Right atrium auricular region (tissue), 2 donors: ENCODE measurements at places on chromosomes 5 and 9. TPM values are rescaled to one million over a fixed set of nuclear protein-coding genes. Genes with fewer than 3 reads are reported as not detected.

DNA sequence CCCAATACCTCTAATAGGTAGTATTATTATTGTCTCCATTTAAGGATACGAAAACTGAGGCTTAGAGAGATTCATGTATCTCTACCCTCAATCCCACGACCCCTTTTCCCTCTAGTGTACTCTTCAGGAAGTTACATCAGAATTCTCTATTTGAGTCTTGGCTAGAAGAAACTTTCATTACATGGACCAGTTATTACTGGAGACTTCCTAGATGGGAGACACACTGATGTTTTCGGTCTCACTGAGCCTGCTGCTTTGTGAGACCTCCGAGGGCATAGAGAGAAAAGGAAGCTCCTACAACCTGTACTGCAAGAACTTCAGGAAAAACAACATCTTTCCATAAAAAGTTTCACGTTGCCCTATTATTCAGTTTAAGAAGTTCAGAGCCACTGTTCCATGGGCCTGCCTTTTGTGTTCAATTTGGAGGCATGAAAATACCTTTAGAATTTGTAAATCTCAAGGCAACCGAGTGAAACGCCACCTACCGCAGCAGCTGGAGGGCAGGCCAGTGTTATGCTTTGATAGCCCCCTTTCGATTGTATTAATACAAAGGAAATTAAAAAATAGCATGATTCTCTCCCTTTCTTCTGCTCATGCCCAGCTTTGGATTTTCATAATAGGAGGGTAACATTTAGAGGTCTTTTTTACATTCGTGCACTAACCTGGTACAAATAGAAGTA lies 223.3 kb downstream of the EBF1 start:
- H3K4me3 ChIP-seq, result no peak overlapping the region
- no peaks in the 10 kb centered on the region for H3K36me3 ChIP-seq
- H3K27ac ChIP-seq, result peak overlapping the region; percentile 51
- H3K4me1 ChIP-seq, result peaks cover 56% of the 10 kb centered on the region
- H3K27me3 ChIP-seq, result no peaks in the 10 kb centered on the region
- DNase-seq, result no peak

- H3K27ac ChIP-seq, result no peak overlapping the region
- H3K27me3 ChIP-seq, result no peaks in the 10 kb centered on the region
- H3K4me3 ChIP-seq, result no peak overlapping the region
- H3K36me3 ChIP-seq, result no peaks in the 10 kb centered on the region
- no peaks in the 10 kb centered on the region for H3K4me1 ChIP-seq
These were observed 27.8 kb upstream of the ELL2 start for GRCh38 chr5:95989283-95990048.

GRCh38 chr5:173891308-173892116 lies 3.4 kb downstream of the CPEB4 start:
- peak overlapping the region; percentile 94 for H3K27ac ChIP-seq
- no peaks in the 10 kb centered on the region for H3K27me3 ChIP-seq
- H3K4me3 ChIP-seq, result peak overlapping the region; percentile 93

DNA sequence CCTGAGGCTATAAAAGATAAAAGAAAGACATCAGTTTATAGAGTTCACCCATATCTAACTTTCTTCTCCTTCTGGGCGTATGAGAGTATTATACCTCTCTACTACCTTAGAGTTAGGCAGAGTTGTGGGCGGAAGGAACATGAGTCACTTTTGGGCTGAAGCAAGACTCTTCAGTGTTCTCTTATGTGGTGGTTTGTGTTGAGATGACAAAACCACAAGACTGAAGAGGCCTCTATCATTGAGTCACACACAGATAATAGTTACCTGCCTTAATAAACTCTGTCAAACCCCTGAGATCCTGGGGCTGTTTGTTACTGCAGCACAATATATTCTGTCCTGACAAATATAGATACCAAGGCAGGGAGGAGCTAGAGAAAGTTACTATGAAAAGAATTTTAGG lies 184.2 kb downstream of the EFNA5 start:
- DNase-seq, result no peak
- no peaks in the 10 kb centered on the region for H3K36me3 ChIP-seq
- no peaks in the 10 kb centered on the region for H3K27me3 ChIP-seq
- peaks cover 13% of the 10 kb centered on the region for H3K4me1 ChIP-seq
- H3K27ac ChIP-seq, result no peak overlapping the region

DNA sequence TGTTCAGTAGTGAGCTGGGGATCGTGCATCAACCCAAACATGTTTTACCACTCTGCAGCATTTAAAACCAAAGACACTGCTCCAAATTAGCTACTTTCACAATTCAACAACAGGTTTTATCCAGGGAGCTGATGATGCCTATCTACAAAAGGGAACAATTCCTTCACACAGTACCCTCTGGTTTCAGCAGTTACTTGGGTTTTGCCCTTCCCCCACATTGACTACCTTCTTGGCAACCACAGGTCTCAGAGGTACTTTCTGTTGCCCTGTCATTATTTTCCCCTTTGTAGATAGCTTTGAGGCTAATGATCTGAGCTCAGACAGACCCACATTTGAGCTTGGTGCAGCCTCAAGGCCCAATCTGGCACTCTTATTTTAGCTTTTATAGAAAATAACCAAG lies 96.1 kb downstream of the WDR41 start:
- H3K4me1 ChIP-seq, result no peaks in the 10 kb centered on the region
- H3K4me3 ChIP-seq, result no peak overlapping the region
- no peak overlapping the region for H3K27ac ChIP-seq
- H3K36me3 ChIP-seq, result no peaks in the 10 kb centered on the region

DNA sequence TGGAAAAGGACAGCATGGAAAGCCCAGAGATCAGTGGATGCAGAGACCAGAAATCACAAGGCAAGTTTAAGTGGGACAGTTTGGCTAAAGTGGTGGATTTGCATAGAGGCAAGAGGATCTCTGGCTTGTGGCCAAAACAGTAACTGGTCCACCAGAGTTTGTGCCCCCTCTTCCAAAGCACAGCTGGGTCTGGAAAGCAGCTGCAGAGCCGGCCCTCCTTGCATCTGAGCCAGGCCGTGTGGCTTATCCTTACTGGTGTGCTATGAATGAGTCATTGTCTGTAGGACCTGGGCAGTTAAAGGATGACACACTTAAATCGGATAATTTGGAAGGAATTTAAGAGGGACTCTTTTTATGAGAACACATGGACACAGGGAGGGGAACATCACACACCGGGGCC lies 146.6 kb downstream of the PIP5K1B start:
- no peak for DNase-seq
- no peaks in the 10 kb centered on the region for H3K27me3 ChIP-seq
- no peak overlapping the region for H3K4me3 ChIP-seq
- H3K27ac ChIP-seq, result no peak overlapping the region
- no peaks in the 10 kb centered on the region for H3K4me1 ChIP-seq

- no peaks in the 10 kb centered on the region for H3K36me3 ChIP-seq
- no peak for DNase-seq
- no peaks in the 10 kb centered on the region for H3K27me3 ChIP-seq
These were observed 24.2 kb upstream of the SIL1 start for GRCh38 chr5:139222346-139222745.

DNA sequence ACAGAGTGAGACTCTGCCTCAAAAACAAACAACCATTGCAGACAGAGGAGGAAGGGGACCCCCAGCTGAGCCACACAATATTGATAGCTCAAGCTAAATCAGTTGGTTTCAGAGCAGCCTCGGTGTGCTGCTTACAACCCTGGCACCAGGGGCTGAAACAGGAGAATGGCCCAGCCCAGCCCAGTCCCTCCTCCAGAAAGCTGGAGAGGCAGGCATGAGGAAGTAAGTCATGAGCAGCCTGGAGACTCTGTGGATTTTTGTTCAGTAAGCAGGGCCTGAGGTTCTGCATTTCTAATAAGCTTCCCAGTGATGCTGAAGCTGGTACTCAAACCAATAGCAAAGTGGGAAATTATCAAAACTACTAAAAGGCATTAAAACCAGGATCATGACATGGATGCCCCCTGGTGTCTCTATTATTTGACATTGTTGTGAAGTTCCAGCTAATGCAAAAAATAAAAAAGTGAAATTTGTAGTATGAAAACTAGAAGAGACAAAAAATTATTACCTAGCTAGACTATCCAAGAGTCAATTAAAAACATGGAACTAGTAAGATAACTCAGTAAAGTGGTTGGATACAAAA lies 14.2 kb downstream of the PRRT1B start:
- H3K27me3 ChIP-seq, result peaks cover 5% of the 10 kb centered on the region
- H3K4me1 ChIP-seq, result no peaks in the 10 kb centered on the region
- H3K4me3 ChIP-seq, result no peak overlapping the region
- H3K27ac ChIP-seq, result no peak overlapping the region

DNA sequence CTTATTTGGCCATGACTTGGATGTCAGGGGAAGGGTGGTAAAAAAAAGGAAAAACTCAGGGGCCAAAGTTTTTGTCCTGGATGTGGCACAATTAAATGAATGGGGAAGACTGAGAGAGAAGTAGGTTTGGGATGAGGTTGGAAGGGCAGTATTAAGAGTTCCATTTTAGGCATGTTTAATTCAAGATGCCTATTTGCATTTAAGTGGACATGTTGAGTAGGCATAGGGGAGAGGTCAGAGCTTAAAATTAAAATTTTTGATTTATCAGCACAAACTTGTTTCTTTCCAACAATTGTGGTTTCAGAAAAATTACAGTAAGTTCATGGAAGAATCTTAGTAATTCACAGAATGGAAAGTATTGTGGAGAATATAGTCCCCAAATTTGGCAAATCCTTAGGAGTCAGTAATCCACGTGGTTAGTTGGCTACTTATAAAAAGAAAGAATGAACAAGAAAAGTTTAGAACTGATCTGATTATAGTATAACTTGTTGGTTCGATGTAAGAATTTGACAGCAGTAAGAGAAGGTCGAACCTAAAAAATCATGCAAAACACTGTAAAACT lies 265.9 kb downstream of the SAXO1 start:
- no peak for DNase-seq
- no peaks in the 10 kb centered on the region for H3K4me1 ChIP-seq
- no peak overlapping the region for H3K27ac ChIP-seq
- no peaks in the 10 kb centered on the region for H3K27me3 ChIP-seq
- no peaks in the 10 kb centered on the region for H3K36me3 ChIP-seq

DNA sequence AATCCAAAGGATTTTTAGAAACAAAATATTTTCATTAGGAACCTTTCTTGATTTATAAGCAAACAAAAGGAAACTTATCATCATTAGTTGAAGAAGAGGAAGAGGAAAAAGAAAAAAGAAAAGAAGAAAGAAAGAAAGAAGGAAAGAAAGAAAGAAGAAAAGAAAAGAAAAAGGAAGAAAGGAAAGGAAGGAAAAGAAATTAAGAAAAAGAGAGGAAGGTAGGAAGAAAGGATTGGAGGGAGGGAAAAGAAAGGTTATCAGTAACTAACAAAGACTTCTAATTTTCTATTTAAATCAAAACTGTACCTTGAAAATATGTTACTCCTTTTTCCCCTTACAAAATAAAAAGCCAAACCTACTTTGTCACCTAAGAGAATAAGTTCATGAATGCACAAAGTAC lies 10.0 kb downstream of the EBF1 start:
- no peaks in the 10 kb centered on the region for H3K27me3 ChIP-seq
- H3K36me3 ChIP-seq, result no peaks in the 10 kb centered on the region
- no peak overlapping the region for H3K4me3 ChIP-seq
- no peak for DNase-seq
- no peak overlapping the region for H3K27ac ChIP-seq

- DNase-seq, result no peak
- H3K27me3 ChIP-seq, result no peaks in the 10 kb centered on the region
- H3K27ac ChIP-seq, result no peak overlapping the region
- H3K36me3 ChIP-seq, result no peaks in the 10 kb centered on the region
These were observed 44.8 kb downstream of the MEGF10 start for GRCh38 chr5:127335381-127335780.

DNA sequence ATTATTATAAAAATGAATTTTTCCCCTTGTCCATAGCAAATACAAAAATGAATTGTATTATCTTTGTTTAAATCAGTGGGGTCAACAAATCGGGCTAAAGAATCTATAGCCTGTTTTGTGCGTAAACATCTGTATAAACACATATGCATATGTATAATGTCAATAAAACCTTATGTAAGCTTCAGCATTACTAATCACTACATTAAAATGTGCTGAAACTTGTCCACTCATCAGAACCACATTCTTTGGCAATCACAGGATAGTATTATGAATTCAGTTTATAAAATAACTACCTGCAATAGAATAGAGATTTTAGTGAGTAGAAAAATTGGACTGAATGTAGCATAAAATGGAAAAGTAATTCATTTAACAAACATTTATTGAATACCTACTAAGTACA lies 30.6 kb downstream of the RGMB start:
- H3K4me3 ChIP-seq, result no peak overlapping the region
- no peak overlapping the region for H3K27ac ChIP-seq
- no peaks in the 10 kb centered on the region for H3K36me3 ChIP-seq
- H3K27me3 ChIP-seq, result no peaks in the 10 kb centered on the region
- no peak for DNase-seq
- H3K4me1 ChIP-seq, result no peaks in the 10 kb centered on the region

DNA sequence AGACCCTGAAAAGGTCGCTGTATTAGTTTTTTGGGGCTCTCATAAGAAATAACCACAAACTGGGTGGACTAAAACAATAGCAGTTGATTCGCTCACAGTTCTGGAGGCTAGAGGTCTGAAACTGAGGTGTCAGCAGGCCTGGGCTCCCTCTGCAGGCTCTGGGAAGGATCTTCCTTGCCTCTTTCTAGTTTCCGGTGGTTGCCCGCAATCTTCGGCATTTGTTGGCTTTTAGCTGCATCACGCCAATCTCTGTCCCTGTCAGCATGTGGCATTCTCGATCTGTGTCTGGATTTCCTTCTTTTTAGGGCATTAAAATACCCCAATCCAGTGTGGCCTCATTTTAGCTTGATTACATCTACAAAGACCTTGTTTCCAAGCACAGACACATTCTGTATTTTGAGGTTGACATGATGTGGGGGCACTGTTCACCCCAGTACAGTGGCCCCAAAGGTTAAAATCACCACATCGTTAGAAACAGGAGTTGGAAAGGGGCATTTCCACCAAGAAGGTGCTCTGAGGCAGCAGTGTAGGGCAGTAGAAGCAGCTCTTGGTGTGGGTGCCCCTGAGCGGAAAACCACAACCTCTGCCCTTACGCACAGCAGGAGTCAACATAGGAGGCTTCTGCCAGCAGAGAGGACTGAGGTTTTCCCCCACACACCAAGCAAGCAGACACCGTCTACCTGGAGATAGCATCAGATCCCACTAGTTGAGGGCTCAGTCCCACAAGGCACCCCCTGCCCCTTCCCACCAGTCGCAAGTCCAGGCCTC lies 13.5 kb downstream of the ZNF79 start:
- no peak overlapping the region for H3K27ac ChIP-seq
- peaks cover 97% of the 10 kb centered on the region for H3K36me3 ChIP-seq
- H3K27me3 ChIP-seq, result no peaks in the 10 kb centered on the region
- no peak overlapping the region for H3K4me3 ChIP-seq
- no peak for DNase-seq

- no peak overlapping the region for H3K27ac ChIP-seq
- no peak overlapping the region for H3K4me3 ChIP-seq
- no peak for DNase-seq
- H3K4me1 ChIP-seq, result no peaks in the 10 kb centered on the region
- no peaks in the 10 kb centered on the region for H3K36me3 ChIP-seq
These were observed 157.0 kb downstream of the DENND1A start for GRCh38 chr9:123772967-123773366.

GRCh38 chr9:18614651-18615050 lies 140.7 kb downstream of the ADAMTSL1 start:
- no peaks in the 10 kb centered on the region for H3K4me1 ChIP-seq
- H3K27ac ChIP-seq, result no peak overlapping the region
- no peak for DNase-seq
- no peak overlapping the region for H3K4me3 ChIP-seq
- no peaks in the 10 kb centered on the region for H3K27me3 ChIP-seq

The SPINK13 gene
- total RNA-seq, result not detected

The GPR150 gene
- total RNA-seq, result not detected
